ENCODE measurements at places on chromosomes 13 and 19.

- no peak for DNase-seq
Measured at GRCh38 chr19:7983286-7983950, 22.0 kb downstream of the ELAVL1 start.

DNA sequence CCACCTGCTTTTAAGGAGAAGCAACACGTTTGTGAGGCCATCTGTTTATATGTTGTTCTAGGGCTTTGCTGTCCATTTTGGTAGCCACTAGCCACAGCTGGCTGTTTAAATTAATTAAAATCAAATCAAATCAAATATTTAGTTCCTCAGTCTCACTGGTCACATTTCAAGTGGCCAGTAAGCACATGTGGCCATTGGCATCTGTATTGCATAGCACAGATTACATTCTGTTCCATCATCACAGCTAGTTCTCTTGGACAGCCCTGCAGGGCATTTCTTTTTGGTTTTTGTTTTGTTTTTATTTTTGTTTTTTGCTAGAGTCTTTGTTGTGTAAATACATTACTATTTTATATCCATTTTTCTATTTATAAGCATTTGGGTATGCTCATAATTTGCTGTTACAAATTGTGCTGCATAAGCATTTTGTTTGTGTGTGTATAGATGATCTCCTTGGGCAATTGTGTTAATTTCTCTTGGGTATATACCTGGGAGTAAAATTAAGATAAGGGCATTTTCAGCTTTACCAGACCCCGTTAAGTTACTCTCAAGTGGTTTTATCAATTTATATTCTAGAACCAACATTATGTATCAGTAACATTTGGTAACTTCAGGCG is 31.3 kb downstream of the SAE1 start:
- DNase-seq: no peak

DNA sequence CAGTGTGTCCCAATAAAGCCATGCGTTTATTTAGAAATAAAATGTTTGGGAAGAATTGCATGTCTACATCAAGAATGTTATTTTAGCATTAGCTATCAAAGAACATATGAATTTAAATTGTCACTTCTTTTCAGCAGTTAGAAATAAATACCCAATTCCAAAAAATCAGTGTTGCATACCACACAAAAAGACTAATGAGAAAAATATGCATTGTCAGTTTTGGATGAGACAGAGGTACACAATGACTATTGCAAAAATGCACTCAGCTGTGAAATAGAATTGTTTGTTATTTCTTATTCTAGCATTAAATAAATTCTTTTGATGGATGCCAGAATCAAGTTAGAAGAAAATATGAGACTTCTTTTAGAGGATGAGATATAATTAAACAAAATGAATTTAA is 833.9 kb downstream of the SLITRK1 start:
- DNase-seq: no peak

DNA sequence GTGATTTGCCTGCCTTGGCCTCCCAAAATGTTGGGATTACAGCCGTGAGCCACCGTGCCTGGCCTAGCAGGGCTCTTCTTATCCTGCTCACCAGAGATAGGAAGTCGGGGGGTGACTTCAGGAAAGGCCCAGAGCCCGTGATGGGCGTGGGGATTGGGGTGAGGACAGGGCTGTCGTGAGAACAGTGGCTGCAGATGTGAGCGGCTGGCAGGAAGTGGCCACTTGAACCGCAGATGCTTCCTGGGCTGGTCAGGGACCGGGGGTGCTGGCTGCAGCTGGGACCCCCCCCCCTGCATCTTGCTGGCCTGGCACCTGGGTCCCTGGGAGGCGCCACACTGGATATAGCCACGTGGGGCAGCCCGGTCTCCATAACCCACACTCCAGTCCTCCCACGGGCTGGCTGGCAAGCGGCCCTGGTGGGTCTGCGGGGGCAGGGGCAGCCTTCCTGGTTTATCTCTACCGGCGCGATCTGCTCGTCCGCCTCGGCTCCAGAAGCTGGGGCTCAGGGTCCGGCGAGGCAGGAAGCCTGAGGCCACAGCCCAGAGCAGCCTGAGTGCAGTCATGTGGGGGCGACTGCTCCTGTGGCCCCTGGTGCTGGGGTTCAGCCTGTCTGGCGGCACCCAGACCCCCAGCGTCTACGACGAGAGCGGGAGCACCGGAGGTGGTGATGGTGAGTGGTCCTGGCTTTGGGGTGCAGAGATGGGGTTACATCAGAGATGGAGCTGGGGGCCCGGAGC is at the start of gene F2RL3:
F2RL3 (plus strand) TSS at position 371 of the 737 bp plus-strand sequence; CDS start at position 562, 191 bp downstream.
- DNase-seq: no peak

DNA sequence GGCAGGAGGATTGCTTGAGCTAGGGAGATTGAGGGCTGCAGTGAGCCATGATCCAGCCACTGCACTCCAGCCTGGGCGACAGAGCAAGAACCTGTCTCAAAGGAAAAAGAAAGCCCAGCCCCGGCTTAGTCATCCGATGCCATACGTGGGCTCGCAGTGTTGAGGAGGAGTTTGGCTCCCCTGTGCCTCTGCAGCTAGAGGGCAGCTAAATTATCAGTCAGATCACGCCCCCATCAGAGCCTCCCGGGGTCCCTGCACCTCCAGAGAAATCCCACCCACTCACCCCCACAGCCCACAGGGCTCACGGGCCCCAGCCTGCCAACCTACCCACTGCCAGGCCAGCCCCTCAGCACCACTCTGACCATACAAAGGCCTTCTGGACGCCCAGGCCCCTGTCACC is 27.6 kb downstream of the MAU2 start:
- no peak for DNase-seq

- no peak for DNase-seq
Measured at GRCh38 chr19:30479231-30479630, 107.0 kb downstream of the ZNF536 start.

GRCh38 chr13:23144431-23144830 is 36.3 kb upstream of the SGCG start:
- DNase-seq: no peak

DNA sequence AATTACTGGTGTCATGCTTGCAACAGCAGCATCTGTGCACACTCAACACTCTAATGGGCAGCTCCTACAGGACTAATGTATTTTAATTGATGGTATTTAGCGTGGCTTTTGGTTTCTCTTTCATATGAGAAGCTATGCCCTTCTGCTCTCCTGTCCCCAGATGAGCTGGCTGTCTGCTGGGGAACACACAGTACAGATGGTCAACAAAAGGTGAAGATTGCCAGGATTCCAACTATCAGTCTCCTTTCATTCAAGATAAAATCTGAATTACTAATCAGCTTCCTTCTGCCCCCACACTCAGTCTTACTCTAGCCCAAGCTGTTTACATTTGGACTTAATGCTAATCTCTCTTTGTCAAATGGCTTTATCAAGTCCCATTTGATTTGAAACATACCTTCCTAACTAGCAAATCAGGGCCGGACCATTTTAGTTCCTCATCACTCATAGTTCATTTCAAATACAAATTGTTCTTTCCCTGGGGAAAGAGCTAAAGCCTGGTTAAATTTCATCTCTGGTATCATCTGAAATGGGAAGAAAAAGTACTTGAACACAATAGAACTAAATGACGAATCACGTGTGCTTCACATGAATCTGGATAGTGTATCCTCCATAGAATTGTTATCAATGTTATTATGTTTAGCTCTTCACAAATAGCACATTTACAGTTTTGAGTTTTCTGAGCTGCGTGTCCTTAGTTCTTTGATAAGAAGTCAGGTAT is 988.0 kb downstream of the PCDH17 start:
- no peak for DNase-seq

DNA sequence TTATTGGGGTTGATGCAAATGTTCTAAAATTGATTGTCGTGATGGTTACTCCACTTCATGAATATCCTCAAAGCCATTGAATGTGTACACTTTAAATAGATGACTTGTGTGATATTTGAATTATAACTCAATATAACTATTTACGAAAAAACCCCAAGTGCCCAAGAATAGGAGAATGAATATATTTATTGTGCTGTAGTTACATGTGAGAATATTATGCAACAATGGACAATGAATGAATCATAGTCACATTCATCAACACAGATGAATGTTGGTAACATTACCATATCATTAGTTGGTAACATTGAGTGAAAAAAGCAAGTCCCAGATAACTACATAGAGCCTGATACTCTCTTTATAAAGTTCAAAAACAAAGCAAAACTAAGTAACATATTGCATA is 127.8 kb upstream of the UBL3 start:
- DNase-seq: no peak

GRCh38 chr19:39158646-39159260 is 33.2 kb downstream of the PAK4 start:
- no peak for DNase-seq

DNA sequence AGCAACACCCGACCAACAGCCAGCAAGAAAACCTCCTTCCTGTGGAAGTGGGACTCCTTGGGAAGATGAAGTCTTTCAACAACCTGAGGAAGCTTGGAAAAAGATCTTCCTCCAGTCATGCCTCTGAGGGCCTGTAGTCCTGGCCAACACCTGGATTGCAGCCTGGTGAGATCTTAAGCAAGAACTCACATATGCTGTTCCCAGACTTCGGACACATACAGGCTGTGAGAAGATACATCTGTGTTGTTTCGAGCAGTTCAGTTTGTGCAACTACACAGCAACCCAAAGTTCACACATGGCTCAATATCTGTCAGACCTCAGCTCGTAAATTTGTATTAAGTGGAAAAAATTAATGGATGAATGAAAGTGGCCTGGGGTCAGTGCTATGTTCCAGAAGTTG is 65.1 kb upstream of the UBAC2 start:
- no peak for DNase-seq

DNA sequence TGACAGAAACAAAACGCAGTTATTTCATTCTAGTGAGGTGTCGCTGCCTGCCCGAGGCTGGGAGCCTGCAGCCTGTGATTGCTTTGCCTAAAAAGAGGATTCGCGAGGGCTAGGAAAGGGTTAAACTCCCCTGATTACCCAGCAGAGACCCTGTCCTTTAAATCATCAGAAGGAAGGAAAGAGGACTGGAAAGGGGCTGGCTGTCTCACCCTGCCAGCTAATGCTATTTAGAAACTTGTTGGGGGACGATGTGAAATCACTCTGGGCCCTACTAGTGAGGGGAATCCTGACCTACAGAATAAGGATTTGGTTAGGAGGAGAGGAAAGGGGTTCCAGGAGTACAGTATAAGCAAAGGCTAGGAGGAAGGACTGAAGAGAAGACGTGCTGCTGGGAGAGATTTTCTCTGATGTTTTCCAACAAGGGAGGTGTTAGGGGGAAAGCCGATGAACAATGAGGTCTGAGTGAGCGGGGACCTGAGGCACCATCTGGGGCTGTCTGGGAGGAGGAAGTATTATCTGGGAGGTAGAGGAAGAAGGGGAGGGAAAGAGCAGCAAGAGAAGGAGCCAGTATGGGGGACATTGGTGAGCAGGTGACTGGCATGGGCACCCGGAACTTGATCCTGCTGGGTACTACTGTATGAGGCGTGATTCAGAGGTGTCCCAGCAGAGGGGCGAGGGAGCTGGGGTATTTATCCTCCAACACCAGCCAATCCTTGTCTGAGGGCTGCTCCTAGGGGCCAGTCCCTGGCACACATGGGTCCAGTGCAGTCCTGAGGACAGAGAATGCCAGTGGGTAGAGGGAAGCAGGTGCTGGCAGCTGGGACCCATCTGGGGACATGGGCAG is 55.7 kb upstream of the PTPRS start:
- DNase-seq: no peak

DNA sequence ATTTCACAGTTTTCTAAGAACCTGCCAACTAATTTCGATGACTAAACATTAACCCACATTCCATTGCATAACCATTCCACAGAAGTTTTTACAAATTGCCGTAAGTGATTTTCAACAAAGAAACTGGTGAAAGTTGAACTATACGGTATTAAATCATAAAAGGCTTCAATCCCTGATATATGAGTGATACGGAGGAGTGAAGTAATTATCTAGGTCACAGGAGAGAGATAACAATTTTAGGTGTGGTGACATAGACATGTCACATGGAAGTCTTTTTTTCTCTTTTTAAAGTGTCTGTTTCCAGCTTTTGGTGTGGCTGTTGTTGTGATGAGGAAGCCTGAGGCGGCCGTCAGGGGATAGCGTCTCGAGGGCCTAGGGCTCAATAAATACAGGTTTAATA is 29.4 kb downstream of the TBC1D4 start:
- DNase-seq: no peak

All from CD4-positive, alpha-beta T cell treated with Interleukin-21 for 1 hour (primary cell).